Activated naive CD4-positive, alpha-beta T cell treated with anti-CD3 and anti-CD28 coated beads, Interleukin-2, amount 10 ng/mL, durations not matched to agents 7 days and 5 days (primary cell): ENCODE measurements at places on chromosomes 13 and 19.

DNA sequence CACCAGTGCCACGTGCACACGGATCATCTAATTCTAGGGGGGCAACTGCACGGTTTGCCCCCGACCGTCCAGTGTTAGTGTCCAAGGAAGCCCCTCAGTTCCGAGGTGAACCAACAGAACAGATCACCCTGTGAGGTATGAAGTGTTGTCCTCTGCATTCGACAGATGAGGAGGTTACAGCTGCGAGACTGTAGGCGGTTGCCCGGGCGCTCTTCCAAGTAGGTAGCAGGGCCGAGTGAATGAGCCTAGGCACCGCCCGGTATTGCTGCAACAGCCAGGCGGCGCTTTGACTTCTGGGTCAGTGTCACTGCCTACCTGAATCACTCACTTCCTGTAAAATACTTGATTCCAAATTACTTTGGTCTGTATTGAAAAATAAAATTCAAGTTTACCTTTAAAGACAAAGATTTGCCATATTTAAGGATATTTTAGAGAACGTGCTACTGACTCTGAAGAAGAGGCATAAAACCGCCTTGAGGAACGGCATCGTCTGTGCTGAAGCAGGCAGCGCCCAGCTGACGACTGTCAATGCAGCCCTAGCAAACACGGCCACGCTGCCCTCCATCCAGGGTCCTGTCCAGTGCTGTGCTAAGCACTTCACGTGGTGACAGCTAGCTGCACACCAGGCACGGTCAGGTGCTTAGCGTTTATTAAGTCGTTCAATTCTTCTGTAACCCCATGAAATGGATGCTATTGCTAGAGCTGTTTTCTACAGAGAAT, 19.3 kb upstream of the RASA3 start:
- peak; percentile 56 for DNase-seq

DNA sequence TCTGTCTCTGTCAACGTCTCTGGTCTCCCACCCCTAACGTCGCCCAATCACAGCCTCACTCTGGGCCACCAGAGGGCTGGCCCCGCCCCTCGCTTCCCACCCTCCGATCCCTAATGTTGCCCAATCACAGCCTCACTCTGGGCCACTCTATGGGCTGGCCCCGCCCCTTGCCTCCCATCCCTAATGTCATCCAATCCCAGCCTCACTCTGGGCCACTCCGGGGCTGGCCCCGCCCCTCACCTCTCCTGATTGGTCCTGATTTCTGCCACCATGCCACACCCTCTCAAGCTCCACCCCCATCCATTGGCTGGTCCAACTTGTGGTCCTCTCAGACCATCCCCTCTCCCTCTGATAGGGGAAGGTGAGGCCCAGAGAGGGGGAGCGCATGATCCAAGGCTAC, 24.9 kb downstream of the CELF5 start:
- no peak for DNase-seq

- peak; percentile 20 for DNase-seq
Measured at GRCh38 chr13:77918391-77919245, at the start of gene EDNRB. TSS of gene EDNRB (minus strand) at chr13:77918831. CDS start at chr13:77918573, 258 bp downstream.

DNA sequence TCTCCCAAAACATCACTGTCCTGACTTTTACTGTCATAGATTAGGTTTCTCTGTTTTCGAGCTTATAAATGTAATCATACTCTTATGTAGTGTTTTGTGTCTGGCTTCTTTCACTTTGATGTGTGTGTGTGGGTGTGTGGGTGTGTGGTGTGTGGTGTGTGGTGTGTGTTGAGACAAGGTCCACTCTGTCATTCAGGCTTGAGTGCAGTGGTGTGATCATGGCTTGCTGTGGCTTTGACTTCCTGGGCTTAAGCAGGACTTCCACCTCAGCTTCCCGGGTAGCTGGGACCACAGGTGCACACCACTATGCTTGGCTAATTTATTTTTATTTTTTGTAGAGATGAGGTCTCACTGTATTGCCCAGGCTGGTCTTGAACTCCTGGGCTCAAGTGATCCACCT, 59.6 kb downstream of the PDS5B start:
- DNase-seq, result no peak

GRCh38 chr13:101535192-101535746, 82.8 kb downstream of the ITGBL1 start:
- DNase-seq, result no peak

DNA sequence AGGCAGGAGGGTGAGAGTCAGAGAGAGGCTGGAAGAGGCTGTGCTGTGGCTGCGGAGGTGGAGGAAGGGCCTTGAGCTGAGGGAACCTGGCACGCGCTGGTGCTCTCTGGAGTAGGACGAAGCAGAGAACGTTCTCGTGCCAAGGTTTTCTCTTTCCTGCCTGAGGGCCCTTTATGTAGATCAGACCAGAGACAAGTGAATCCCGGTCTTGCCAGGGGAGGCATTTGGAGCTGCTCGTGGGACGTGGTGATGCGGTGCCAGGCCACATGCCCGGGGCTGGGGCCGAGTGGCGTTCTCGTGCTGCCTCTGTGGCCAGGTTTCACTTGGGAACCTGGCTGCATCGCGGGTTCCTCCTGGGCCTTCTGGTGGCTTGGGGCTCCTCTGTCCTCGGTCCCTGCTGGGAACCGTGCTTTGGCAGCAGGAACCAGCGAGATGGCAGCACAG, 54.2 kb downstream of the KDM4B start:
- no peak for DNase-seq

GRCh38 chr13:45258334-45258675, 57.5 kb upstream of the KCTD4 start:
- DNase-seq, result no peak

DNA sequence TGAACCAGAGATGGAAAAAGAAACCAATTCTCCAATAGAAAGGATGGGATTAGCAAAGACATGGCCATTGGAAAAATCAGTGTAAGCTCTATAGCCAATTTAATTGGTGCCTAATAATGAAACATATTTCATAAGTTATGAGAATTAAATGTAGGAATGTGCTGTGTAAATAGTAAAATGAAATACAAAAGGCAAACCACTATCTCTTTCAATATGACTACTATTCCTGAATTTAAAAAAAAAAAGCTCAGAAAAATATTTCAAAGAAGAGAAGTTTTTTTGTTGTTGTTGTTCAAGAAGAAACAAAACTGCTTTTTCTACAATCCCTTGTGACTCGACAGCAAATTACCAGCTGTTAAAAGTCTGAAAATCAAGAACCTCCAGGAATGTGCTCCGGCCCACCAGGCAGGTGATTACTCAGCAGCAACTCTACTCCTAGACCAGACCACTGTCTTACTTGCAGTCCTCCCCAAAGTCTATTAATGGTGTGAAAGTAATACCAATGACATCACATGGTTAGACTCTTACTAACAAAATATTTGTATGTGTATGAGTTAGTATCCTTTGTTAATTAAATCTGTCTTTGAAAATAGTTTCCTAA, 362.4 kb downstream of the KCTD12 start:
- DNase-seq, result no peak

GRCh38 chr13:80552851-80553440, 212.0 kb upstream of the SPRY2 start:
- DNase-seq, result no peak

- DNase-seq, result no peak
Measured at GRCh38 chr19:34499155-34499834, 17.7 kb downstream of the WTIP start.

DNA sequence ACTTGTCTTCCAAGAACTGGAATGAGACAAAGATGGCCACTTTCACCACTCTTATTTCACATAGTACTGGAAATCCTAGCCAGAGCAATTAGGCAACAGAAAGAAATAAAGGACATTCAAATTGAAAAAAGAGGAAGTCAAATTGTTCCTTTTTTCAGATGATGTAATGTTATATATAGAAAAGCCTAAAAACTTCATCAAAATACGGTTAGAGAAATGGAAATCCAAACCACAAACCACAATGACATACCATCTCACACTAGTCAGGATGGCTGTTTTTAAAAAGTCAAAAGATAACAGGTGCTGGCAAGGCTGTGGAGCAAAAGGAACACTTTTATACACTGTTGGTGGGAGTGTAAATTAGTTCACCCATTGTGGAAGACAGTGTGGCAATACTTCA, 113.3 kb upstream of the SPRY2 start:
- no peak for DNase-seq

- DNase-seq, result peak; percentile 94
Measured at GRCh38 chr19:50333235-50333736, 4.1 kb upstream of the KCNC3 start.

DNA sequence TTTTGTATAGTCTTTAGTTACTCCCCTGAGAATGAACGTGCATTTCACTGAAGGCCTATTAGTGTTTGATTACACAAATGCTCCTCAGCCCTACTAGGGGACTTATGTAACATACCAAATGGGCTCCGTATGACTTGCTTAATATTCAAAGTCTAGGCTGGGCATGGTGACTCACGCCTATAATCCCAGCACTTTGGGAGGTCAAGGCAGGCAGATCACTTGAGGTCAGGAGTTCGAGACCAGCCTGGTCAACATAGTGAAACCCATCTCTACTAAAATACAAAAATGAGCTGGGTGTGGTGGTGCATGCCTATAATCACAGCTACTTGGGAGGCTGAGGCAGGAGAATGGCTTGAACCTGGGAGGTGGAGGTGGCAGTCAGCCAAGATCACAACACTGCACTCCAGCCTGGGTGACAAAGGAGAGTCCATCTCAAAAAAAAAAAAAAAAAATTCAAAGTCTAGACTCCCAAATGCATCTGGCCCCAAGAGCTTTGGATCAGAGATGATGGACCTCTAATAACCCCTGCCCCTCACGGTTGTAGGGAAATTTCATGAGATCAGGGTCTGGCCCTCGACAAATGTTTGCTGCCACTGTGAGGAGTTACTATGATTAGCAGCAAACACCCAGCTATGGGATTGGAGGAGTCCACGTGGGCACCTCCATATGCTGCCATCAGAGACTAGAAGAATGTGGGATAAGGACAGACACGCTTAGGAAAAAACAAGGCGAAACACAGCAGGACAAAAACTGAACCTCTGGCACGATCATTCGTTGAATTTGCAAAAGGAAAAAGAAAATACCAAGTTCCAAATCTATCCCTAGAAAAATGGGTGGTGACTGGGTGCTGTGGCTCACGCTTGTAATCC, 4.6 kb downstream of the FBXO17 start:
- no peak for DNase-seq
